ENCODE measurements at places on chromosomes 4 and X. TPM values are rescaled to one million over a fixed set of nuclear protein-coding genes. Genes with fewer than 3 reads are reported as not detected.

DNA sequence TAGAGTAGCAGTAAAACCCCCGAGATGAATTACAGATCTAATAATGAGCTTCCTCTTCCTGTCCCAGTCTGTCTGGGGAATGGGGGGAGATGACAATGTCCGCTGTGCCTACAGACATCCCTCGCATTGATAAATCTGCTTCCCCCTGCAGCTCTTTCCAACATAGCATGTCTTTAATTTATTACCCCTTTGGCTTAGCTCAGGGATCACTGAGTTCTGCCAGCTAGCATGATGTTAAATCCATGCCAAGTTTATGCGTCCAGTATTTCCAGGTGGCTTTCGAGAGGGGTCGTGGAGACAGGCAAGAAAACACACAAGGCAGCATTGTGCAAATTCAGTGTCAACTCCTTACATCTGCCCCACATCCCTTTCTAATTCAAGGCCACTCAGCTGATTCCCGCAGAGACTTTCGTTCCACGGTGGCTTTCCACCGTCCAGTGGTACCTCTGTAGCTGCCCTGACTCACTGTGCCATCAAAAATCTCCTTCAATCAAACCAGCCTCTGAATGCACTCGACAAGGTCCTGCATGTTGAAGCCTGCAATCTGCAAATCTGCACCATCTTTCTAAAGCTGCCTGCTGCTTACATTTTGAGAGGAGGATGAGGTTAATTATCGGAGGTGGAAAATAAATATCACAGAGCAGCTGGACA lies 75.1 kb downstream of the MXRA5 start:
- H3K27ac ChIP-seq: peak overlapping the region; percentile 96
- peaks cover 17% of the 10 kb centered on the region for H3K36me3 ChIP-seq
- no peak for DNase-seq
- H3K4me1 ChIP-seq: peaks cover 57% of the 10 kb centered on the region
- peak overlapping the region; percentile 80 for H3K4me3 ChIP-seq
- no peaks in the 10 kb centered on the region for H3K27me3 ChIP-seq

GRCh38 chr4:184298254-184298653 lies 80.6 kb upstream of the ENPP6 start:
- no peaks in the 10 kb centered on the region for H3K4me1 ChIP-seq
- H3K27ac ChIP-seq: no peak overlapping the region
- H3K4me3 ChIP-seq: no peak overlapping the region
- H3K36me3 ChIP-seq: no peaks in the 10 kb centered on the region
- DNase-seq: no peak

DNA sequence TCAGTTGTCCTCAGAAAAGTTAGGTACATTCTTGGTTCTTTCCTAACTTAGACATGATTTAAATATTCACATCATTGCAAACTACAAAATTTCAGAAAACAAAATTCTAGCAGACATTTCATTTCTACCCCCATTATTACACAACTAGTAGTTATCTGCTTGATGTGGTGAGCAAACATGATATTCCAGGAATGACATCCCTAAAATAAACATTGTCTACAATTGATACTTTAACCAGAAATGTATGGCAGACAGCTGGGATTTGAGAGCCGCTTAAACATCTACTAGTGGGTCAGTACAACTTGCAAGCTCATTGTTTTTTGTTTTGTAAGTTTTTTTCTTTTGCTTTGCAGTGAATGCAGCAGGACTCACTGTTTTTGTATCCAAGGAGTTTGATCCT lies 32.1 kb upstream of the AMBN start:
- peaks cover 16% of the 10 kb centered on the region for H3K4me1 ChIP-seq
- DNase-seq: no peak
- no peaks in the 10 kb centered on the region for H3K36me3 ChIP-seq
- no peak overlapping the region for H3K4me3 ChIP-seq

DNA sequence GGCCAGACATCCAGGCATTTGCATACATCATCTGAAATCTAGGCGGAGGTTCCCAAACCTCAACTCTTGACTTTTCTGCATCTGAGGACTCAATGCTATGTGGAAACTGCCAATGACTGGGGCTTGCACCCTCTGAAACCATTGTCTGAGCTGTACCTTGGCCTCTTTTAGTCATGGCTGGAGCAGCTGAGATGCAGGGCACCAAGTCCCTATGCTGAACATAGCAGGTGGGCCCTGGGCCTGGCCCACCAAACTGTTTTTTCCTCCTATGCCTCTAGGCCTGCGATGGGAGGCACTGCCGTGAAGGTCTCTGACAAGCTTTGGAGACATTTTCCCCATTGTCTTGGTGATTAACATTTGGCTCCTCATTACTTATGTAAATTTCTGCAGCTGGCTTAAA lies 22.7 kb downstream of the PBDC1 start:
- no peaks in the 10 kb centered on the region for H3K4me1 ChIP-seq
- peaks cover 15% of the 10 kb centered on the region for H3K36me3 ChIP-seq
- H3K27ac ChIP-seq: no peak overlapping the region
- H3K27me3 ChIP-seq: no peaks in the 10 kb centered on the region
- no peak overlapping the region for H3K4me3 ChIP-seq
- DNase-seq: no peak

SSX2 gene
- not detected for total RNA-seq

TAF1 gene
- 21.0 TPM for total RNA-seq

GRCh38 chrX:84415140-84415539 lies 87.1 kb downstream of the HDX start:
- H3K4me1 ChIP-seq: no peaks in the 10 kb centered on the region
- H3K36me3 ChIP-seq: no peaks in the 10 kb centered on the region
- DNase-seq: no peak
- H3K4me3 ChIP-seq: no peak overlapping the region
- no peaks in the 10 kb centered on the region for H3K27me3 ChIP-seq
- H3K27ac ChIP-seq: no peak overlapping the region

DNA sequence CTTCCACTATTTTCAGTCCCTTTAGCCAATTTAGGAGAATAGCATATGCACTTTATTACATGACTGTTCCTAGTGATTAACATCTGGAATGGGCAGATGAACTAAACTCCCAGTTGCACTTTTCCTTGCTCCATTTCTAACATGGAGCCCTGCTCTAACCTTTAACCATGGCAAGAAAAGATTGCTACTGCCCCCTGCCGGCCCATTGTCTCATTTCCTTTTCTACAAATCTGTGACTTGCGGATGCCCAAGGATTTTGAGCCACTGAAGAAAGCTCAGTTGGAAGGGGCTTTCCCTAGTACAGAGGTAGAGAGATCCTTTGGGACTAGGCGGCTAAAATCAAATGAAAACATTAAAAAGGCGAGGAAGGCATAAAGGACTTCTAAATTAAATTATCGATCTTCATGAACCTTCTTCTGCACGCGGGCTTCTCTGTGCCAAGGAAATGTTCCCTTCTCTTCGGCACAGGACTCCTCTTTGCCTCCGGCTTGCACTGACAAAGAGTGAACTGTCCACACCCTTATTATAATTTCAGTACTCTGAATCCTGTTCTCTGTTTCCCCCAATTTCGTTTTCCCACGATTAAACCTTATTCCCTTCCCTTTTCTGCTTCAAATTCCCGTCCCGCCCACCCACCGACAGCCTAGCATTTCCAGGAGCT lies 577 bp upstream of the GLRA2 start:
- peak overlapping the region; percentile 82 for H3K4me3 ChIP-seq
- peaks cover 6% of the 10 kb centered on the region for H3K4me1 ChIP-seq
- no peak overlapping the region for H3K27ac ChIP-seq
- H3K27me3 ChIP-seq: no peaks in the 10 kb centered on the region
- DNase-seq: peak; percentile 42

P2RY8 gene
- total RNA-seq: not detected

GRCh38 chrX:20974326-20974725 lies 399.9 kb upstream of the CNKSR2 start:
- no peak overlapping the region for H3K27ac ChIP-seq
- H3K36me3 ChIP-seq: no peaks in the 10 kb centered on the region
- no peak for DNase-seq
- H3K27me3 ChIP-seq: no peaks in the 10 kb centered on the region
- H3K4me1 ChIP-seq: no peaks in the 10 kb centered on the region

- no peaks in the 10 kb centered on the region for H3K27me3 ChIP-seq
- H3K4me3 ChIP-seq: no peak overlapping the region
- H3K4me1 ChIP-seq: peaks cover 12% of the 10 kb centered on the region
- no peak overlapping the region for H3K27ac ChIP-seq
- H3K36me3 ChIP-seq: no peaks in the 10 kb centered on the region
Measured at GRCh38 chr4:3239303-3239702, 9.7 kb upstream of the MSANTD1 start.

TMSB15B gene
- total RNA-seq: 3.2 TPM

TECRL gene
- total RNA-seq: not detected

GRCh38 chrX:11412715-11413623 lies 119.8 kb downstream of the AMELX start:
- H3K27me3 ChIP-seq: no peaks in the 10 kb centered on the region
- no peaks in the 10 kb centered on the region for H3K36me3 ChIP-seq
- H3K27ac ChIP-seq: no peak overlapping the region
- peaks cover 2% of the 10 kb centered on the region for H3K4me1 ChIP-seq
- H3K4me3 ChIP-seq: no peak overlapping the region
- no peak for DNase-seq

GAGE12E gene
- total RNA-seq: not detected

- no peak overlapping the region for H3K4me3 ChIP-seq
- H3K27me3 ChIP-seq: peaks cover 1% of the 10 kb centered on the region
- no peak for DNase-seq
- no peak overlapping the region for H3K27ac ChIP-seq
- H3K36me3 ChIP-seq: no peaks in the 10 kb centered on the region
Measured at GRCh38 chr4:137343221-137343620, 189.1 kb downstream of the PCDH18 start.

DNA sequence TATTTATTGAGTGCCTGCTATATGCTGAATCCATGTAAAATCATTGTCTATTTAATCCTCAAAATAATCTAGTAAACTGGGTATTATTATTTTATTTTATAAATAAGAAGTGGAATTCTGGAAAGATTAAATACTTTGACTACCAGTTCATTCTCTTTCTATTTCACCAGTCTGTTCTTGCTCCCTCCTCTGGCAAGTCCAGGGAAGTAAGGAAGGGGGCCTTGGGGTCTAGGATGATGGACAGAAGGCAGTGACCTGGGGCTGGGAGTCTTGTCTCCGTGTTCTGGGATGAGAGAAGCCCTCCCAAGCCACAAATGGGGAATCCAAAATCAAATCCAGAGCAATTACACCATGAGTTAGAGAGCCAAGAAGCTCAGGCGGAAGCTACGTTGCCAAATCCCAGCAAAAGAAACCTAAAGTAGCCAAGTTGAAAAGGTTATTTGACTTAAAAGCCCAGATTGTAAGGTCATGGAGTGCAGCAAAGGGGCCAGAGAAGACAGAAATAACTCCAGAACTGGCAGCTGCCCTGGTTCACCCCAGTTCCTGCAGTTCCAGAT lies 28.3 kb upstream of the PARM1 start:
- no peaks in the 10 kb centered on the region for H3K27me3 ChIP-seq
- H3K36me3 ChIP-seq: no peaks in the 10 kb centered on the region
- no peak for DNase-seq
- H3K27ac ChIP-seq: no peak overlapping the region
- H3K4me3 ChIP-seq: no peak overlapping the region

DNA sequence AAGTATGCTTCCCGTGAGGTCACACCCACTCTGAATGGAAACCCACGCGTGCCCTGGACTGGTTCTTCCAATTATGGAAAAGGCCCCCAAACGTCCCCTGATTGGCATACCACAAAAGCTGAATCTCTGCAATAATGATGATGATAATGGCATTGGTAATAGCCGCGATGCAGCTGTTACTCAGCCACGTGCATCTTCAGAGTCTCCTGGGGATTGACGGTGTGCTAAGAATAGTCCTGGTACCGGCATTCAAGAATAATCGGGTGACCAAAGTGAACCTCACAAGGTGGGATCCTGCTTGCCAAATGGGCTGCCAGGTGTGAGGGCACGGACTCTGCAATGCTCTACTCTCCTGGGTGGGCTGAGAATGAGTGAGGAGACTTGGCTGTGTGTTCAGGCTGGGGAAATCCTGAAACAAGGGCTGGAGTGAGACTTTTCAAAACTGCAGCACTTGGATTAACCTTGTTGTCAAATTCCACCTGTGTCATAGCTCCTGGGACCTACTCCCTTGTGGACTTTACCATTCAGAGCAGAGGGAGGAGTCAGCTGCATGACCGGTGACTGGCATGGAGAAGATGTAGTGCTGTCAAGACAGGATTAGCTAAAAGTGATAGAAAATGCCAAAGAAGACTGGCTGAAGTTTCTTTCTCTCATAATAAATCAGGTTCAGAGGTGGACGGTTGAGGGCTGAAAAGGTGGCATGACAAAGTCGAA lies 615.4 kb downstream of the MID1IP1 start:
- no peaks in the 10 kb centered on the region for H3K4me1 ChIP-seq
- no peak for DNase-seq
- H3K36me3 ChIP-seq: no peaks in the 10 kb centered on the region

PRR32 gene
- not detected for total RNA-seq

SOX3 gene
- total RNA-seq: not detected

SETD7 gene
- 77.4 TPM for total RNA-seq
